ENCODE measurements at places on chromosomes 12 and 14.

- DNase-seq = no peak
These were observed 78.3 kb downstream of the GSC start for GRCh38 chr14:94691660-94692034.

- peak; percentile 61 for DNase-seq
These were observed 23.7 kb upstream of the SLC2A3 start for GRCh38 chr12:7959701-7960121.

GRCh38 chr12:98244136-98244535 lies 271.3 kb upstream of the TMPO start:
- no peak for DNase-seq

- no peak for DNase-seq
These were observed 54.8 kb upstream of the FUT8 start for GRCh38 chr14:65357689-65358088.

DNA sequence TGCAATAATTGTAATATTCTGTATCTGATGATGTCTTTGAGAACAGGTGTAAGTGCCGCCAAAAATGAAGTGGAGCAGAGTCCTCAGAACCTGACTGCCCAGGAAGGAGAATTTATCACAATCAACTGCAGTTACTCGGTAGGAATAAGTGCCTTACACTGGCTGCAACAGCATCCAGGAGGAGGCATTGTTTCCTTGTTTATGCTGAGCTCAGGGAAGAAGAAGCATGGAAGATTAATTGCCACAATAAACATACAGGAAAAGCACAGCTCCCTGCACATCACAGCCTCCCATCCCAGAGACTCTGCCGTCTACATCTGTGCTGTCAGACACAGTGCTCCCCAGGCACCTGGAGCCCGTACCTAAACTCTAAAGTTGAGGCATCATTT lies 268.7 kb downstream of the DAD1 start:
- DNase-seq = no peak

DNA sequence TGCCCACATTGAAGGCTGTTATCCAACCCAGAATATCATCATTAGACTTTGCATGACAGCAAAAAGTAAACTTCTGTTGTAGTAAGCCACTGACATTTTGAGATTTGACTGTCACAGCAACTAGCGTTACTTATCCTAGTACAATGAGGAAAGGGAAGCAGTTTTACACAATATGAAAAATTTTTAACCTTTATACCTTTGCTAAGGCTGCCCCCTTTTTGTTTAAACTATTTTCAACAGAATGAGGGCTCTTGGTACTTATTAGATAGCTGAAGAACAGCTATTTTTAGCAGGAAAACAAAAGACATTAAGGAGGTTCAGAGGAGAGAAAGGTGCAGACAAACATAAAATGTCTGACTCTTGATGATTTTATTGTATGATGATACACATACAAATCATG lies 23.4 kb upstream of the TMX1 start:
- DNase-seq = no peak

- no peak for DNase-seq
These were observed 6.1 kb downstream of the HNF1A start for GRCh38 chr12:120984351-120984898.

DNA sequence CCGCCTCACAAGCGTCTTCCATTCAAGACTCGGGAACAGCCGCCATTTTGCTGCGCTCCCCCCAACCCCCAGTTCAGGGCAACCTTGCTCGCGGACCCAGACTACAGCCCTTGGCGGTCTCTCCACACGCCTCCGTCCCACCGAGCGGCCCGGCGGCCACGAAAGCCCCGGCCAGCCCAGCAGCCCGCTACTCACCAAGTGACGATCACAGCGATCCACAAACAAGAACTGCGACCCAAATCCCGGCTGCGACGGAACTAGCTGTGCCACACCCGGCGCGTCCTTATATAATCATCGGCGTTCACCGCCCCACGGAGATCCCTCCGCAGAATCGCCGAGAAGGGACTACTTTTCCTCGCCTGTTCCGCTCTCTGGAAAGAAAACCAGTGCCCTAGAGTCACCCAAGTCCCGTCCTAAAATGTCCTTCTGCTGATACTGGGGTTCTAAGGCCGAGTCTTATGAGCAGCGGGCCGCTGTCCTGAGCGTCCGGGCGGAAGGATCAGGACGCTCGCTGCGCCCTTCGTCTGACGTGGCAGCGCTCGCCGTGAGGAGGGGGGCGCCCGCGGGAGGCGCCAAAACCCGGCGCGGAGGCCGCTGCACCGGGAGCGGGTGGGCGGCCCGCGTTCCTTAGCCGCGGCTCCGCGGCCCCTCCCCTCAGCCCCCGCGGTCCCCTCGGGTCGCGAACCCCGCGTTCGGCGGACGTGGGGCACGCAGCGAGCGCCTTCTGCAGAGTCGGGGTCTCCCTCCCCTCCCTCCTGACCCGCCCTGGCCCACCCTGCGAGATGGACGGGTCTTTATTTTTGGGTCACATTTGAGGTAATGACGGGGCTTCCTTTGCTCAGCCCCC lies at the start of gene UBC:
Gene UBC (minus strand): TSS at position 259 of the 847 bp plus-strand sequence. CDS start 879 bp downstream, outside the sequence.
- peak; percentile 93 for DNase-seq

GRCh38 chr14:61472011-61472672 lies 150.8 kb downstream of the PRKCH start:
- DNase-seq = peak; percentile 21

DNA sequence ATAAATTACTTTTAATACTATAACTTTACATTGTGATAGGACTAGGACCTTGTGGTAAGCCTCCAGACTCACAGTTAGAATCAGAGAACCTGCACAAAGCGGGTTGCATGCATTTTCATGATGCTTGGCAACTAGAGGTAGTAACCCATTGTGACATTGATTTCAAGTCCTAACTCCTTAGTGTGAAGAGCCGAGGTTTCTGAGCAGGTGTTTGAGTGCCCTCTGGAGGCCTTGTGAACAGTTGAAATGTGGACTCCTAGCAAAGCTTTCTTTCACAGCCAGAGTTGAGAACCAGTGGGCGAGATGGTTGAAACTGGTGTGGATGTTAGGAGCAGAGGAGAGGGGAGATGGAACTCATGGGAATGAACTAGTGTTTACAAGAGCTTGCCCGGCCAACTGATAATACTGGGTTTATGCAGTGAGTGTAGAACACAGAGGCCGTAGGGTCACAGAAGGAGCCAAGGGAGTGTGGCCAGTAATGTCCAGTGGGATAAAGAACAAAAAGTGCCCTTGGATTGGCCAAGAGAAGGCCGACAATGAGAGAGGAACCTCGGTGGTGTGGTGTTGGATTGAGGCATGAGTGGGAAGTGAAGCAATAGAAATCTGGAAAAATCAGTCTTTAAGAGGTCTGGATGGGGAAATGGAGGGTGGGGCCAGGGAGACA lies 10.9 kb downstream of the ZNF664 start:
- DNase-seq = peak; percentile 21

GRCh38 chr14:61190341-61190740 lies 90.8 kb downstream of the TMEM30B start:
- no peak for DNase-seq

GRCh38 chr12:94010307-94010706 lies 138.1 kb upstream of the PLXNC1 start:
- no peak for DNase-seq

DNA sequence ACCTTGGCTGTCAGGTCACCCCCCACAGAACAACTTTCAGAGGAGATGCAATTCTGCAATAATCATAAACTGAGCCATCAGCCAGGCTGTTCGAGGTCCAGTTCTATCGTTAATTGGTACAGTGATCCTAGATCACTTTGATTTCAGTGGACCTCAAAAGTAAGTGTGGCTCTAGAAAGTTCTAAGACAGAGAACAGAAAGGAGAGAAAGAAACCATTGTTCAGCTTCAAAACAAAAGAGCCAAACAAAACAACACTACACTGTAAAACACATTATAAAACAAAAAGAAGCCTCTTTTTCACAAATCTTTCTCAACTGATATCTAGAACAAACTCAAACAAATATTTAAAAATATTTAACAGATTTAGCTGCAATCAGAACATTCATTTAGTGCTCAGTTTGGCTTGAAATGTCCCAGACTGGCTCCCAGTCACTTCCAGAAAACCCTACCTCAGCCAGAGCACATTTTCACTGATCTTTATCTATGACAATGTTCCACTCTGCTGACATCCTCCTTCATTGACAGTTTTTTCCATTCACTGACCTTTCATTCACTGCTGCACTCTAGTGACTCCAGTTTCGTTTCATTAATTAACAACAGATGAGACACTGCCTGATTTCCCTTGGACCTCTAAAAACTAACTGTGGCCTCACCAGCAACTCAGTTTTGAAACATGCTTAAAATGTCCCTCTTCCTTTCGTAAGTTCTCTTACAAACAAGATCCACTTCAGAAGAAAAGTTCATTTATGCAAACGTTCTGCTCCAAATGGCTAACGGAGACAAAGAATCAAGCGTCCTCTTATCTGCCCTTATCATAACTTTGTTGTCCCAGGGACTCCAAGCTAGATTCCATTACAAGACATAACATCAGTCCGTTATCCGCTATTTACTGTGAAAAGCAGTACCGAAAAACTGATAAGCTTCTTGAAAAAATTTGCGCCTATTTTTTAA lies 56.8 kb downstream of the DUSP16 start:
- DNase-seq = no peak

DNA sequence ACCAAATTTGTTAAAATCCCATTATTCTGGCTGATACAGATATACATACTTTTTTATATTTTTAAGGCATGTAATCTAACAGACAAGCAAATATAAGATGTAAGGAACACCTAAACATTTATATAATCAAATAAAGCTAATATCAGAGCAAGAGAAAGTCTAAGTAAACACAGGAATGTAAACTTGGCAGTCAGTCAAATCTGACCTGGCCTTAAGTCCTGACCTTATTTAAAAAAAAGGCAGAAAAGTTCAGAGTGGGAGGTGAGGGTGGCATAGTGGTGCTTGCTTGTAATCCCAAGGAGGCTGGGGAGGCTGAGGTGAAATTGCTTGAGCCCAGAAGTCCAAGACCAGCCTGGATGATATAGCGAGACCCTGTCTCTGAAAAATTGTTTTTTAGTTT lies 152.6 kb downstream of the DERA start:
- no peak for DNase-seq

- no peak for DNase-seq
These were observed 63.8 kb upstream of the PLEKHG7 start for GRCh38 chr12:92639017-92639416.

DNA sequence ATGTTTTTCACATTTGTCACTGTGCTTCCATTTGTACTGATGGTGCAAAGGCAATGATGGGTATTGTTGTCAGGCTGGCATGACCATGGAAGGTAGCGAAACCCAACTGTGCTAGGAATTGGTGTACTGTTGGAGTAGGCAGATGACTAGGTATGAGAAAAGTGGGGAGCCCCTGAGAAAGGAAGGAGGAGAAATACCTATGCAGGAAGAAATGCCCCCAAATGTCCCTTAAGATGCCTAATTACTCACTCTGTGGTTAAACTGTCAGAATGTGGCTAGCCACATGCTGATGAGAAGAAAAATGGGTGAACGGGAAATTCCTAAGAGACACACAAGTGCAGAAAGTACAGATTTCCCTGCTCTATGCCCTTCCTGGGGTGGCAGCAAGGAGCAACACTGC lies 339.1 kb downstream of the TMEM132D start:
- no peak for DNase-seq

DNA sequence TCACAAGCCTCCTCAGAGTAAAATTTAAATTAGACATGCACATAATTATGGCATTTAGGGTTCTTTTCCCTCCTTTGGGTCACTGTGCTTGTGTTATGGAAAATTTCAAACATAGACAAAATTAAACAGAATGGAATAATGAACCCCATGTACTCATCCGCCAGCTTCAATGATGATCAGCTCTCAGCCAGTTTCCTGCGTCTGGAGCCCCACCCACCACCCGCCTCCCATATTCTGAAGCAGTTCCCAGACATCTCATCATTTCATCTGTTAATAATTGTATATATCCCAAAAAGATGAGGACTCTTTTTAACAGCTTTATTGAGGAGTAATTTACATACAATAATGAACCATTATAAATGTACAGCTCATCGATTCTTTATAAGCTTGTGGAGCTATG lies 128.2 kb downstream of the EML1 start:
- DNase-seq = no peak

- DNase-seq = no peak
These were observed 1.6 kb downstream of the TRAFD1 start for GRCh38 chr12:112126911-112127310.

DNA sequence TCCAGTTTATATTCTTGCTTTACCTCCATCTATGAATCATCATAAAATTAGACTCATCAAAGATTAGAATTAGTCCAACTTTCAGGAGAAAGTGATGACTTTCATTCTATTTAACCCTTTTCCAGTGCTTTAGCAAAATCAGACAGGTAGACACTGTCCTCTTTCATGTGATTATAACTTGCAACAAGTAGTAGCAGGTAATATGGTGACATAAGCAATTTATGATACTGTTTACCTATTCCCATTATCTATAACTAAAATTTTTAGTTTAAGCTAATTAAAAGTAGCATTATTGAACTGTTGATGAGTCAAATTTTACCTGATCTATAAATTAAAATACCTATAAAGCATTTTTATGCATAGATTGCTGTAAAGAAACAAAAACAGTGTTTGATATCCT lies 351.6 kb downstream of the SEC23A start:
- DNase-seq = no peak

DNA sequence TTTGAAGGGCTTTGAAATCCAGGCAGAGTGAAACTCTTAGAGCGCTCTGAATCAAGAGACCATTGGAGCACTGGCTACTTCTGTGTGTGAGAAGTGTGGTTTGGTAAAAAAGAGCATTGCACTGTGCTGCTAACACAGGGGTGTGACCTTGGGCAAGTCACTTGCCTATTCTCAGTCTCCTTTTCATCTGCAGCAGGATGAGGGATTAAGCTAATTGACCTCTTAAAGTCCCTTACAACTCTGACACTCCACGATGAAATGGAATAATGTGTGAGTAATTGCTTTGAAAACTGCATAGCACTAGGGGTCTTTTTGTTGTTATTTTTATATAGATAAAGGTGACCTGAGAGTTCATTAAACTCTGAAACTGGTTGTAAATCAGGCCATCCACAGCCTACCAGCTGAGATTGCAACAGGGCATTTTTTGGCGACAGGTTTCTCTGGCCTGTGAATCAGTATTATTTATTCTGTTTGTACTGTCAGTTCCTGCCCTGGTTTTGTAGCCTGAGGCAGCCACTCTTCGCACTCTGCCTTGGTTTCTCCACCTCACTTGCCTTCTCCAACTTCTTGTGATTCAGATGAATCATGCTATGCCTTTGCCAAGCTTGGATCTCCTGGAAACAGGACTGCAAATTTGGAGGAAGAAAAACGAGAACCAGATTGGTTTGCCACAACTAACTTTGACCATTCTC lies 159.9 kb upstream of the PARP11 start:
- DNase-seq = no peak

- peak; percentile 76 for DNase-seq
These were observed 935 bp upstream of the CRIP1 start for GRCh38 chr14:105485739-105486162.

All from CD8-positive, alpha-beta memory T cell (primary cell).